ENCODE measurements at places on chromosomes 6 and 20.

DNA sequence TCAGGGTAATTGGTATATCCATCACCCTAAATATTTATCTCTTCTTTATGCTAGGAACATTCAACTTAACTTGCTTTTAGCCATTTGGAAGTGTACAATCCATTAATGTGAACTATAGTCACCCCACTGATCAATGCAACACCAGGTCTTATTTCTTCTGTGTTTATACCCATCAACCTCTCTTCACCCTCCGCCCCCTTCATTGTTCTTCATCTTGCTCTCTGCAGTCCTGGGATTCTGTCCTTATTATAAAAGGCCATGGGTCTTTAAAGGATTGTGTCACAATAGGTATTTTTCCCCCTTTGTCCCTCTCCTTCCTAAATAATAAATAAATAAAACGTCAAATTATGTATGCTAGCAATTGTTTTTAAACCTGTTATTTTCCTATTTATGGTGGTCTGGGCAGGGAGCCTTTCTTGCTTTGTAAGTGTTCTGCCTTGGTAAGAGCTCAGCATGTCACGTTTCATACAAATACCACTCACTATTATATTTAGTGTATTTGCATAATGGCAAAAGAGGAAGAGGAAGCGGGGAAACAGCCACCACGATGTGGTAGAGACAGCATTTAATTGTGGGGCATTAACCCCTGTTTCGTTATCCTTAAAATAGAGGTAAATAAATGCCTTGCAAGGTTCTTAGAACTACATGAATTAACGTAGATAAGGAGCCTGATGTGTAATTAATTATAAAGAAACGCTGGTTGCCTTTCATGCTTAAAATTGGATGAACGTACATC lies 1.9 kb downstream of the ABRACL start:
- peak; percentile 38 for DNase-seq

GRCh38 chr6:154197196-154197860 lies 158.3 kb downstream of the OPRM1 start:
- DNase-seq = no peak

DNA sequence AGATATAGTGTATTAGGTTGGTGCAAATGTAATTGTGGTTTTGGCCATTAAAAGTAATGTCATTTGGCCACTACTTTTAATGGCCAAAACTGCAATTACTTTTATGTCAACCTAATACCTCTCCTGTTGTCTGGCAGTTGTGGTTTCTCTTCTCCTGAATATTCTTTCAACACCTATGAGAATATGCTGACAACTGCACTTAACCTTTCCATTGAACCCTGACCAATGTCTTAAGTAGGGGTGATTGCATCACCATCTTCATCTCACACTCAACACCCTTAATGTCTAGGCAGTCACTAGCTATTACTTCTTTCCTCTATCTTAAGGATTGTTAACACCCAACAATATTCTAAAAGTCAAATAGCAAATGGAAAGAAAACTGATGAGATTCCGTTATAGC lies 200.5 kb upstream of the HSF2 start:
- DNase-seq = no peak

DNA sequence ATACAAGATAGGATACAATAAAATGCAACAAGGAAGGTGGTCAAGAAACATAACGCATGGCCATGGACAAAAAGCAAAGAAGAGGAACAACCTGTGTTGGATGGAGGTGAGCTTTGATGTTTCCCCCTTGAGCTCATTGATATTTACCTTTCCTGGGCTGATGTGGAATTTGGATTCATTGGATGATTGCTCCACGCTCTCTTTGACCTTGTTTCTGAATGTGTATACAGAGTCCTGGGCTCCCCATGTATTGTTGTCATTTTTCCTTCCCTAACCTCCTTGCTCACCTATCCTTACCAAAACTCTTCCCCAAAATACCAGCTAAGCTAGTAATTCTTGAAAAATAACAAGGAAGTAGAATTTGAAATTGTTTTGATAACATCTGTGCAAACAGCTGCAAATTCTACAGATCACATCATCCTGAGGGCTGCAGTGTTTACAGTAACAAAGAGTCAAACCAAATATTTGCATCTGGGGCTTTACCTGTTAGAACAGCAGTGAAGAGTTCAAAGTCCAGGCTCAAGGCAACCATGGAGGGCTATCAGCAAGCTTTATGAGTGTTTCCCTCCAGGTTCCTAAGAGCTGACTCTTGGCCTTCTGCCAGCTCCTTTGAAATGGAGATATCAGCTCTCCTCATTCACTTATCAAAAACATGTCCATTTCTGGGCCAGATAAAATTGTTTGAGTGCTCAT lies 214.3 kb upstream of the MARCKS start:
- DNase-seq = no peak

GRCh38 chr20:25580711-25581110 lies 4.6 kb downstream of the NINL start:
- DNase-seq = no peak

DNA sequence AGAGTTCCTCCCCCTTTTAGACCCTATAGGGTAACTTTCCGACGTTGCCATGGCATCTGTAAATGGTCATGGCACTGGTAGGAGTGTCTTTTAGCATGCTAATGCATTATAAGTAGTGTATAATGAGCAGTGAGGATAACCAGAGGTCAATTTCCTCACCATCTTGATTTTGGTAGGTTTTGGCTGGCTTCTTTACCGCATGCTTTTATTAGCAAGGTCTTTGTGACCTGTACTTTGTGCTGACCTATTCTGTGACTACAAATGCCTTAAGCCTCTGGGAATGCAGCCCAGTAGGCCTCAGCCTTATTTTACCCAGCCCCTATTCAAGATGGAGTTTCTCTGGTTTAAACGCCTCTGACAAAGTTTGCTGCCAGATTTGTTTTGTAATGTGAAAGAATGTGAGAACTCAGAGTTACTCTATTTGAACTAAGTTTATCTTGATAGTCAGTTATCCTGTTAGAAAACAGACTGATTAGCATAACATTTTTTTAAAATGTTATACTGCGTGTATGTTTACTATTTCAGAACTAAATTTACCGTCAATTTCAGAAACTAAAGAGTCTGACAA lies 111.3 kb upstream of the PRSS16 start:
- DNase-seq = no peak

- no peak for DNase-seq
These were observed 36.8 kb downstream of the HDAC2 start for GRCh38 chr6:113934101-113934500.

DNA sequence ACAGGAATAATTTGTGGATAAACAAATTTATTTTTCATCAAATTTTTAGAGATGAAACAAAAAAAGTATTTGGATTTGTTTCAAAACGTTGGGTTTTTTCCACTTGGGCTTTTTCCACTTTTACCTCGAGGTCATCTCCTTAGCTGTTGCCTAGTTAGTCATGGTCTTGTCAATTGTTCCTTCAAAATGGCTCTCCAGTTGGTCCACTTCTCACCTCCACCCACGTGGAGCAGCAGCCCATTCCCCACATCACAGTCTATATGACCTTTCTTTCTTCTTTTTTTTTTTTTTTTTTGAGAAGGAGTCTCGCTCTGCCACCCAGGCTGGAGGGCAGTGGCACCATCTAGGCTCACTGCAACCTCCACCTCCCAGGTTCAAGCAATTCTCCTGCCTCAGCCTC lies 6.7 kb upstream of the SLC4A11 start:
- no peak for DNase-seq

DNA sequence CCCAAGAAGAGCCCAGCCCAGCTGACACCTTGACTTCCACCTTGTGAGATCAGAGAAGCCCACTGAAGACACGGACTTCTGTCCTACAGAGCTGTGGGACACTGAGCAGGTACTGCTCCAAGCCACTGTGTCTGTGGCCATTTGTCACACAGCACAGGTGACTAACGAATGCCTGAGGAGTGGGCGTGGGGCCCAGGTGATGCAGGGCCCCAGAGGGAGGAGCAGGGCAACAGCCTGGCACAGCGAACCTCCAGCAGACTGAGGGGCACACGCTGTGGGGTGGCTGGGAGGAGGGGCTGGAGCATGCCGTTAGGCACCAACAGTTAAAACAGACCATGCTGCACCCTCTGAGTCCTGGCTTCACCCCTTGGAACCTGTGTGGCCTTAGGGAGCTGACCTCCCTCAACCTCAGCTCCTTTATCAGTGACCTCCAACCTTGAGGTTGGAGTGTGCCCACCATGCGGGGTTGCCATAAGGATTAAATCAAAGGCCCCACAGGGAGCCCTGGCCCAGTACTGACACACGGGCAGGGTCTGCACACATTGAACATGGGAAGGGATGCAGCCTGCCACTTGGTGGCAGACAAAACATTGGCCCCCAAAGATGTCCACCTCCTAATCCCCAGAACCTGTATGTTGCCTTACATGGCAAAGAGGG lies 119.9 kb upstream of the CST7 start:
- DNase-seq = no peak

DNA sequence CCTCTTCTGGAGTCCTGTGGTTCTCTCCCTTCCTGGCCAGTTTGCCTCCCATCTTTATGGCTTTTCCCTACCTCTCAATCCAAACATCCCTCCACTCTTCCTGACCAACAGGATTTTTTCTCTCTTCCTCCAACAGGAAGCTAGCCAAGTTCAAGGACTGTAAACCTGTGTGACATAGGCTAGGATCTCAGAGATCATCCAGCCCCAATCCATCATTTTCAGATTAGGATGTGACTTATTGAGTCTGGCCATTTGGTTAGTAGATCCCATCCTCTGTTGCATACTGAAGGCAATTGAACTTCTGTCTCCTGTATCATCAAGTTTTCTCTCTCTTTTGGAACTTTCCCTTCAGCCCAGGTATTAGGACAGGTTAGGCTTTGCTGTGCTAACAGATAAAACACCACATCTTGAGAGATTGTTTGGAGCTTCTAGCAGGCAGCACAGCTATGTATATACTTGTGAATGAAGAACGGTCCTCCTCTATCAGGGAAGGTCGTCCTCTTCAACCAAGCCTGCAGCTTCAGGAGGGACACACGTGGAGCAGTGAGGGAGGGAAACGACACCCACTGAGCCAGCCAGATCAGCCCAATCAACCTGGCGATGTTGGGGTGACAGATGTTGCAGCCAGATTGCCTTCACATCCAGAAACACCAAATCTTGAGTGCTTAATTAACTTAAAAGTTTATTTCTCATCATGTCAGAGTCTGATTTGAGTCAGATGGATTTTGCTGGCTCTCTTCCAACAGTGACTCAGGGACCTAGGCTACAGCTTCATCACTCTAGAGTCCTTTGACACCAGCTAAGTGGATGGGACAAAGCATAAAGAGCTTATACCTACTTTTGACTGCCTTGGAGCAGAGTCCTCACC lies 106.8 kb downstream of the GJA10 start:
- DNase-seq = no peak

- DNase-seq = no peak
These were observed 9.4 kb downstream of the ABCC10 start for GRCh38 chr6:43436577-43437282.

- no peak for DNase-seq
These were observed 36.1 kb upstream of the NKX2-4 start for GRCh38 chr20:21433329-21433890.

DNA sequence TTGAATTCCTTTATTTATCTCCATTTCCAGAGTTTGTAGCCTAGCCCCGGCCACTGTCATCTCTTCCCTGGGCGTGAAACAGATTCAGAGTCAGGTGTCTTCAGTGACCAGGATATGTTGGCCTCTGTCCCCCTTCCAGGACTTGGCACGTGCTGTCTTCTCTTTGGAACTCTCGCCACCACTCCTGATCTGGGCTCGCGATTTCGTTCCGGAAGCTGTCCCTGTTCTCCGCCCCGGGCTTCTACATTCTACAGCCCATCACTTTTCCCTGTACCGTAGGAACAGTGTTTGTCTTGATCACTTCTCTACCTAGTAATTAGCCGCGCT lies 739 bp downstream of the GSS start:
- DNase-seq = no peak

DNA sequence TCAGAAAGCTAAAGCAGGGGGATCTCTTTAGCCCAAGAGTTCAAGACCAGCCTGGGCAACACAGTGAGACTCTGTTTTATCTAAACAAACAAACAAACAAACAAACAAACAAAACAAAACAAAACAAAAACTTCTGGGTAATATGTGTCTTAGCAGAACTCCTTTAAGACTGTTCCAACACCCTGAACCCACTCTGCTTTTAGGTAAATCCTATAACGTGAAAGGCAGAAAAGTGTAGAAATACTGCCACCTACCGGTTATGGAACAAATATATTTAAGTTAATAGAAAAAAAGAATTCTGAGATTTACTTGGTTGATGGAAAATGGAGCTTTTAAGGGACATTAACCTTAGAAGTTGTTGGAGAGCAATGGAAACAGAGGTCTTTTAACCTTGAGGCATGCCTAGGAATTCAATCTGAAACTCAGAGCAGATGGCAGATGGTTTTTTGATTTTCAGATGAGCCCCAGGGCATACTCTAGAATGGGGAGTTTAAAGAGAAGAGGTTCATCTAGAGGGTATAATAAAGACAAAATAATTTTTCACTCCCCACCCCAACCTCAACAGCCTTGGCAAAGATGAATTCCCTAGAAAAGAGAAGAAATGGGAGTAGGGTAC lies 38.5 kb downstream of the SOD2 start:
- DNase-seq = peak; percentile 29

GRCh38 chr6:64334636-64335035 lies 699.0 kb downstream of the PHF3 start:
- DNase-seq = no peak

- no peak for DNase-seq
These were observed 697.5 kb downstream of the PRKN start for GRCh38 chr6:162029873-162030576.

- DNase-seq = no peak
These were observed 68.5 kb upstream of the ARMH2 start for GRCh38 chr6:24867104-24867703.

DNA sequence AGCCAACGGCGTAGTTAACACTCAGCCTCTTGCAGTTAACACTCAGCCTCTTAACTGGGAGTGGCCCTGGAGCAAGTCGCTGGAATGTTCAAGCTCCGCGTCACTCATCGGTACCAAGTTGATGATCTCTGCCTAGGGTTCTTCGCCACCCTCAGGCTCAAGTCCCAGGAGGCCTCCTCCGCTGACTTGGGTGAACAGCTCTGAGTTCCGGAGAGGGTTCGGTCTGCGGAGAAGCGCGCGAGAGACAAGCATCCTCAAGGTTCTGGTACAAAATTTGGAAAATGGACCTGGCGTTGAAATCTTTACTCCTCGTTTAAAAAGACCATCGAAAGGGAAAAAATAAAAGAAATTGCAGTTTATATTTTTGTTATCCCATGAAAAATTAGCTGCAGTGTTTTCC lies 876 bp upstream of the DSP start:
- no peak for DNase-seq

DNA sequence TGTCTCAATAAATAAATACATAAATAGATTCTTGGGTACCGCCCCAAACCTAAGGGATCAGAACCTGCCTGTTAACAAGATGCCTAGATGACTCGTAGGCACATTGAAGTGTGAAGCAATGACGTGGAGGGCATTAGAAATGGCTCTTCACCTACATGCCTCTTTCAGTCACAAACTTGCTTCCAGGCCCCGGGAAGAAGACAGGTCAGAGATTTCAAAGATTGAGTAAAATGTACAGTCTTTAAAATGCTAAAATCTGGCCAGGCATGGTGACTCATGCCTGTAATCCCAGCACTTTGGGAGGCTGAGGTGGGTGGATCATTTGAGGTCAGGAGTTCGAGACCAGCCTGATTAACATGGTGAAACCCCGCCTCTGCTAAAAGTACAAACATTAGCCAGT lies 480.8 kb upstream of the JARID2 start:
- DNase-seq = no peak
